ENCODE measurements at places on chromosomes 5 and 9.

- DNase-seq = no peak
Observed at GRCh38 chr5:177509991-177510566, 453 bp upstream of the DOK3 start.

GRCh38 chr5:146630472-146630871 is 114.5 kb upstream of the GPR151 start:
- DNase-seq = no peak

DNA sequence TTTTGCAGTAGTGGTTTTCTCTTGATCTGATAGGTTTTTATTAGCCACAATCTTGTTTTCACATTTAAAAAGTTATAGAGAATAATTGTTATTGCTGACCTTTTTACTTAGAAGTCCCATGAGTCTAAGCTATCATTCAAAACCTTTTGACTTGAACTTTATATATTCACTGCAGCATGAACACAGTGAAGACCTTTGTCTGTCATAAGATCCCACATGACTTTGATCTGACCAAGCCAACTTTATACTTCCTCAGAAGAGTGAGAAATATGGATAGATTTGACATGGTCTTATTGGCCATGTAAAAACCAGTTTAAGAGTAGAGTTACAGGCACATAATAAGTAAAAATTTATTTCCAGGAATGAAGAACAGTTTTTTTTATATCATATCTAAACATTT is 34.1 kb downstream of the RAD1 start:
- DNase-seq = no peak

DNA sequence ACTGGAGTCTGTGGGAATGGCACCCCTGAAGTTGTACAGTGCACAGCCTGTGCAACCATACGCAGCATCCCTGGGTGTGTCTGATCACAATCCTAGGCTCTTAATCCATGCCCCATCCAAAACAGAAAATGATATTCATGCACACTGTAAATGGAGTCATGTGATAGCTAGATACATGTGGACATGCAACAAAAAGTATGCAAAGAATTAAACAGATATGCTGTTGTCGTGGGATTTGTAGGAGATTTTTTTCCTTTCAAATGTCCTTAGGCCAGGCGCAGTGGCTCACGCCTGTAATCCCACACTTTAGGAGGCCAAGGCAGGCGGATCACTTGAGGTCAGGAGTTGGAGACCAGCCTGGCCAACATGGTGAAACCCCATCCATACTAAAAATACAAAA is 36.1 kb downstream of the PRRX2 start:
- DNase-seq = no peak

GRCh38 chr5:143083006-143083405 is 312.8 kb downstream of the ARHGAP26 start:
- DNase-seq = no peak

DNA sequence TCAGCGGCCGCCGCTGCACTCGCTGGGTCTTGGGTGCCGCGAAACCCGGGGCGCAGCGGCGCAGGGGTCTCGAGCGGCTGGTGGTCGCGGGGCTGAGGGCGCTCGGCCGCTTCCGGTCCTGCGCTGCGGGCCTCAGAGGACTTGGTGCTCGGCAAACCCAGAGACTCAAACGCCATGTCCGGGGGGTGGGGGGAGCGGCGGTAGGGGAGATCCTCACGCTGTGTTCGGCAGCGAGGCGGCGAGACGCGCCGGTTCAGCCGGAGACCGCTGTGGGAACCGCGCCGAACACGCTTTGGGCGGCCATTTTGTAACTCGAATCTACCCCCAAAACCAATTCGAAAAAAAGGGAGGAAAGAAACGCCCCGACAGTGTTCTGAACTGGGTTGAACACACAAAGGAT is 317.5 kb upstream of the CDH18 start:
- DNase-seq = no peak

GRCh38 chr5:142644640-142645361 is 41.1 kb downstream of the FGF1 start:
- peak; percentile 97 for DNase-seq

GRCh38 chr5:33968211-33969005 is 16.1 kb downstream of the SLC45A2 start:
- no peak for DNase-seq

DNA sequence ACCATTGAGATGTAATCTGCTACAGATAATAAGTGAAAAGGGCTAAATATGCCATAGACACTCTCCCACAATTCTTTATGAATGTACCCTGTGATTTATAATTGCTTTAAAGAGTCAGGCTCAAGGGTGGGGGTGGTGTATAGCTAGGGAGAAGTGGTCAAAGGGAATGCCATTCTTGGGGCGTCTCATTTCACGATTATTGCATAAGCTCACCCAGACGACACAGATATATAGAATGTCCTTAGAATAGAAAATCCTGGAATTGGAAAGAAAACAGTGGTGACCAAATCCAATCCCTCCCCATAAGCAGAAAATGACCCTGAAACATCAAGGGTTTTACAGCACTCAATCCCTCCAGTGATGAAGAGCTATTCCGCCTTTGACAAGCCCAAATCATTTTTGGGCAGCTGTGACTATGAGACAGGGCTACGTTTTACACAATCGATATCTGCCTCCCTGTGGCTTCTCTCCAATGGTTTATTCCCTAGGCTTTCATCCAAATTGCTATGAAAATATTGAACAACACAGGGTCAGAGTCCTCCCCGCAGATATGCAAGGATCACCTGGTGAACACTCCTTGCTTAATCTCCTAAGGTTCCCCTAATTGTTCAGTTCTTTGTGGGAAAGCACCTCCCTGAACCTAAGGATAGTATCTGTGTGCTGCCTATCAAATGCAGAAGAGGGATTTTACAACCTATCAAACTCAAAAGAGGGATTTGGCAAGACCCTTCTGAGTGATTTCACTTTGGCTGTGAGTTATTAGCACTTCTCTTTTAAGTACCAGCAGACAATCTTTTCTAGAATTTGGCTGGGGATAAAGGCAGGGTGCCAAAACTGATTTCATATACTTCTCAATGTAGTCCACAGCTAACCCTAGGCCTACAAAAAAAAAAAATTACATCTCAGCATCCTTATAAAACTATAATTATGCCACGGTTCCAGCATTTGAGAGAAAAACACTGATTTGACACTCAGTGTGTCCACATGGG is 144.9 kb upstream of the CDH6 start:
- peak; percentile 51 for DNase-seq

DNA sequence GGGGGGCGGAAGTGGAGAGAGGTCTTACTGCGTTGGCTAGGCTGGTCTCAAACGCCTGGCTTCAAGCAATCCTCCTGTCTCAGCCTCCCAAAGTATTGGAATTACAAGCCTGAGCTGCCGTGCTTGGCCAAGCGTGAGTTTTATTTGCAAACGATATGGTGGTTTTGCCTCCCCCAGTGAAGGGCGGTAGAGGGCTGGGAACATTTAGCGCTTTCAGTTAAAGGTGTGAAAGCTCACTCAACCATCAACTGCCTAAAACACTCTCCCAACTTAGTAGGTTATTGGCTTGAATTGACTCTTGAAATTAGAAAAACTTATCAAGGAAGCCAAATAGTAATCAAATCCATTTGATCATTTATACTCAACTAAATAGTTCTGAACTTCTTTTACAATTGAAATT is 156.3 kb downstream of the ESM1 start:
- DNase-seq = no peak

- DNase-seq = no peak
Observed at GRCh38 chr5:10507575-10508096, 56.2 kb upstream of the ANKRD33B start.

DNA sequence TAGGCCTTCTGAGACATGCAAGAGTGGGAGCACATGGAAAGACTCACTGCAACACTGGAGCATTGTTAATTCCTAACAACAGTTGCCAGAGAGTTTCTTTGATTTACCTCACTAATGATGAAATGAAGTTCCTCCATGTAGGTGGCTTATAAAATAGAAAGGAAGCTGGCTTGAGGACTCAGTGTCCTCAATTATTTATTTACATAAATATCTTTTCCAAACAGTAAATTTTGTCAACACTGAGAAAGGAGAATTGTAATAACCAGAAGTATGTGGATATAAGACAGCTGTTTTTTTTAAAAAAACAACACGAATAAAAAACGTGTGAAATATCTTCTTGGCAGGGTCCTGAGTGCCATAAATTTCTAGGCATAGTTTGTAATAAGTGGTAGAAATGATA is 9.1 kb upstream of the SLC27A6 start:
- DNase-seq = no peak

DNA sequence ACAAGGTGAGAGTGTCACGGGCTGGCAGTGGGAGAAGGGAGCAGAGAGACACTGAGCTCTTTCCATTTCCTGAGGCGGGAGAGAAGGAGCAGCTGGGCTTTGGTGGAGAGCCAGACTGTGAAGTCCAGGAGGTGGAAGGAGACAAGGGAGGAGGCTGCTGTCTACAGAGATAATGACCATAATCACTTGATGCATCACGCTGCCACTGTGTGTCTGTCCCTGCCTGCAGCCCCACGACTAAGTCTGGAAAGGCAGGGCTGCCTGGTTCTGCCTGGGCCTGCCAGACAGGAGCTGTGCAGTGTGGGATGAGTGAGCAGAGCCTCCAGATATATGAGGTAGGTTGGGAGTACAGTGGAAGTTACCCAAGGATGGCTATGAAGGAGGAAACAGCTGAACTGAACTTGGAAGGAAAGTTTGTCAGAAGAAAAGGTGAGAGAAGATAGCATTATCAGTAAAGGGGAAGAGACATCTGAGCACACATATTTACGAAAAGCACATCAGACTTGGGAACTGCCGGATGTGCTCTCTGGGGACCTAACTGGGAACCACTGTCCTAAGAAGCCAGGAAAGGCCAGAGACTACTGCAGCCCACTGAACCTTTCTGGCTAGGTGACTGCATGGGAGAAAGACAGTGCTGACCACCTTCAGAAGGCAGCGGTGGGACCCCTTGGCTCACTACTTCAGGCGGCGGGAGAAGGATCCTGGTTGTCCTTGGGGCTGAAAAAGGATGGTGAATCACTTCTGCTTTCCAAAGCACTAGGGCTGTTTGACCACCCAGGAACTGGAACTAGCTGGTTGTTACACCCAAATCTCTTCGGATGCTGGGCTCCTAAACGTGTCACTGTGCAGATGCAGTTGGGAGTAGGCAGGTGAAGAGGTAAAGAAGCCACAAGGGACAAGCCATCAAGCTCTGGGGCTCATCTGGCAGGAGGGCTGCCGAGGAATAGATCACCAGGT is 12.8 kb upstream of the DDX41 start:
- no peak for DNase-seq

GRCh38 chr9:31302620-31303418 is 1081.6 kb upstream of the ACO1 start:
- no peak for DNase-seq

DNA sequence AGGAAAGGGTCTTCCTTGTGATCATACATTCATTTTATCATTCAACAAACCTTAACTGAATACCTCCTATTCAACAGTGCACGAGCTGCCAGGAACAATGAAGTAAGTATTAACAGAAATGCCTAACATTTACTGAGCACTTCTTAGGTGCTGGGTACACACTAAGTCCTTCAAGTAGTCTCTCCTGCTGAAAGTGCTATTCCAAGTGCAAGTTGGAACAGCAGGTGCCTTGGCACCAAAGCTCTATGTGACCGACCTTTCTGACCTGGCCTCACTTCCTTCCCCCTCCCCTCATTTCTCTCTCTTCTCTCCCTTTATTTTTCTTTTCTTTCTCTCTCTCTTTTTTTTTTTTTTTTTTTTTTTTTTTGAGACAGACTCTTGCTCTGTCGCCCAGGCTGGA is 94.5 kb downstream of the GRIA1 start:
- DNase-seq = no peak

DNA sequence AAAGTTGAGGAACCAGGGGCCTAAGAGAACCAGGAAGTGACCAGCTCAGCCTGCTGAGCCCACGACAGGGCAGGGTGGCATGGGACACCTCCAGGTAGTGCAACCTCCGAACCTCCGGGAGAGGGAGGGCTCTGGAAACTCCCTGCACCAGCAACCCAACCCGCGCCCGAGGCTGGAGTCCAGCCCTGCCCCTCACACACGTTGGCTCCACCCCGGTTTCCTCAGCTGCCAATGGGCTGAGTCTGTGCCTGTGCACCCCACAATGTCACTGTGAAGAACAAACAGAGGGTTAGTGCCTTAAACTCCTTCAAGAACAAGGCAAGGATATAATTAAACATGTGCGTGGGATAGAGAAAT is 17.0 kb upstream of the UNC5A start:
- no peak for DNase-seq

DNA sequence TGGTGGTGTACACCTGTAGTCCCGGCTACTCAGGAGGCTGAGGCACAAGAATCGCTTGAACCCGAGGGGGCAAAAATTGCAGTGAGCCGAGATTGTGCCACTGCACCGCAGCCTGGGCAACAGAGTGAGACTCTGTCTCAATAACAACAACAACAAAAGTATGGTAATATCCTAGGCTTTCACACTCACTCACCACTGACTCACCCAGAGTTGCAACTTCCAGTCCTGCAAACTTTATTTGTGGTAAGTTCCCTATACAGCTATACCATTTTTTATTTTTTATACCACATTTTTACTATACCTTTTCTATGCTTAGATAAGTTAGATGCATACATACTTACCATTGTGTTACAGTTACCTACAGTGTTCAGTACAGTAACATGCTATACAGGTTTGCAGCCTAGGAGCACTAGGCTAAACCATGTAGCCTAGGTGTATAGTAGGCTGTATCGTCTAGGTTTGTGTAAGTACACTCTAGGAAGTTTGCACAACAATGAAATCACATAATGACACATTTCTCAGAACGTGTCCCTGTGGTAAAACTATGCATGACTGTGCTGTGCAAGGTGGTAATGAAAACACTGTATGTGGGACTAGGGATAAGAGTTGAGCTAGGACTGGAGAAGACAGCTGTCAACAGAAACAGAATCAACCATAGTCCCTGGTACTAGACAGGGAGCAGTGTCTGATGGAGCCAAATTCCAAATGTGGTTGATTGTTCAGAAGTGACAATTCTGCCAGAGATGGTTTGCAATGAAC is 109.5 kb upstream of the RAD23B start:
- DNase-seq = no peak

- DNase-seq = no peak
Observed at GRCh38 chr5:15791274-15791673, 291.3 kb downstream of the FBXL7 start.

- DNase-seq = no peak
Observed at GRCh38 chr5:4348919-4349318, 753.3 kb downstream of the IRX1 start.

GRCh38 chr5:134296213-134296612 is 70.3 kb upstream of the PPP2CA start:
- no peak for DNase-seq

GRCh38 chr5:19713740-19714139 is 274.3 kb downstream of the CDH18 start:
- no peak for DNase-seq
